ENCODE measurements at places on chromosomes 2 and 18.

GRCh38 chr2:42835577-42836371 lies 43.4 kb upstream of the HAAO start:
- DNase-seq = no peak
- H3K27me3 ChIP-seq = no peaks in the 10 kb centered on the region
- no peaks in the 10 kb centered on the region for H3K4me1 ChIP-seq
- no peak overlapping the region for H3K4me3 ChIP-seq
- no peak overlapping the region for H3K27ac ChIP-seq

DNA sequence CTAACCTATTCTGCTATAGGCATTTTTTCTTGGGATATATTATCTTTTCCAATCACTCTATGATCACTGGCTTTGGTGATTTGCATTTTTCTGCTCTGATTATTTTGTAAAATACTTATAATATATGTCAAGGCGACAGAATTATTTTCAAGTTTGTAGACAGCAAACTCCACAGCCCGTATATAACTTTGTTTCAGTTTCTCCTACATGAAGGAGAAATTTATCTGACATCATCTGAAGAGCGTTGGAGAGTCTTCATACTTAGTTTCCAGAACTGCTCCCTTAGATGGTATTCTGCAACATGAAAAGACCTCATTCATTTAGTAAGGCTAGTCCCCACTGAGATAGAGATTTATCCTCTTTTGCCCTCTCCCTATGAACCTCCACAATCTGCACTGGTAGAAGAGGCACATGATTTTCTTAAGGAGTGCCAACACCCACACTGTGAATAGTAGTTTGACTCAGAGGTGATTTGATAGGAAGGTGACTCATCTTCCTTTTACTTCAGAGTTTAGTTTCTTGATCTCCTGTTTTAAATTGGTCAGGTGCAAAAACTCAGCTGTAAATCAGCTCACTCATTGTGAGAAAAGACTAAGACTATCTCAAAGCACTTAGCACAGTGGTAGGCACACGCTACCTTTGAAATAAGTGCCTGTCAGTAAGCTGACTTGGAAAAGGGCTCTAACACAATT lies 1848.6 kb upstream of the CELF4 start:
- no peak for DNase-seq
- no peak overlapping the region for H3K4me3 ChIP-seq
- H3K4me1 ChIP-seq = no peaks in the 10 kb centered on the region
- H3K36me3 ChIP-seq = no peaks in the 10 kb centered on the region
- no peaks in the 10 kb centered on the region for H3K27me3 ChIP-seq

- no peaks in the 10 kb centered on the region for H3K27me3 ChIP-seq
- no peaks in the 10 kb centered on the region for H3K4me1 ChIP-seq
- H3K4me3 ChIP-seq = no peak overlapping the region
- DNase-seq = no peak
- no peaks in the 10 kb centered on the region for H3K36me3 ChIP-seq
Observed at GRCh38 chr2:82792316-82792715, 1666.8 kb downstream of the SUCLG1 start.

GRCh38 chr2:233301248-233301647 lies 6.4 kb upstream of the SAG start:
- H3K36me3 ChIP-seq = no peaks in the 10 kb centered on the region
- no peak overlapping the region for H3K4me3 ChIP-seq
- DNase-seq = no peak
- H3K4me1 ChIP-seq = no peaks in the 10 kb centered on the region
- H3K27me3 ChIP-seq = no peaks in the 10 kb centered on the region

All from prostate gland (tissue), 2 donors.